ENCODE measurements at places on chromosomes 1 and 21.

- DNase-seq = no peak
Observed at GRCh38 chr1:25430967-25431881, 527 bp downstream of the MACO1 start.

DNA sequence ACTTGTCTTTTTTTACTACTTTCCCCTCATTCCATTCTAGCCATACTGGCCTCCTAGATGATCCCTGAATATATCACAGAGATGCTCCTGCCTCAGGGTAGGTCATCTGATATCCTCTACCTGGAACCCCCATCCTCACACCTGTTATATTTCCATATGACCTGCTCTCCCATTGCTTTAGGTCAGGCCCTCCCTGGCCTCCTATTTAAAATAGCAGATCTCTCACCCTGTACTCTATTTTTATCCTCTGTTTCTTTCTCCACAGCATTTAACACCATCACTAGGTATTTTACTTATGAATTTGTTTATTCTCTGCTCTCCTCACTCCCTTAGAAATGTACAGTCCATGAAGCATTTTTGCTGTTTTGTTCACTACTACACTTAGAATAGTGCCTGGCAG lies 13.6 kb downstream of the PIK3R3 start:
- no peak for DNase-seq

DNA sequence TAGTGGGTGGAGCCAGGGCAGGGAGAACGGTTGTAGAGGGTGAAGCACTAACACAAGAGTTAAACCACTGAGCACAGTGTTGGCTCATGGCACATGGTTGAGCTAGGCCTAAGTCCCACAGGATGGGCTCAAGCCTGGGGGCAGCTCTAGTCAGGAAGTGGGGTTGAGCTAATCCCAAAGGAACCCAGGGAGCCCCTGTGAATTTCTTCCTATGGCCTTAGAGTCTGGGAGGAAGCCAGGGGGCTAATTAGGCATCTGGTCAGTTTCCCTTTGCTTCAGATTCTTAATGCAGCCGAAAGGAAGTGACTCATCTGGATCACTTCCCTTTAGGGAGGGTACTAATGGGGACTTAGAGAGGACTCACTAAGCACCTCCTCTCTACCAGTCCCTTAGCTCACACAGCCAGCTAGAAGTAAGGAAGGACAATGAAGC lies 10.1 kb downstream of the CFAP45 start:
- peak; percentile 77 for DNase-seq

DNA sequence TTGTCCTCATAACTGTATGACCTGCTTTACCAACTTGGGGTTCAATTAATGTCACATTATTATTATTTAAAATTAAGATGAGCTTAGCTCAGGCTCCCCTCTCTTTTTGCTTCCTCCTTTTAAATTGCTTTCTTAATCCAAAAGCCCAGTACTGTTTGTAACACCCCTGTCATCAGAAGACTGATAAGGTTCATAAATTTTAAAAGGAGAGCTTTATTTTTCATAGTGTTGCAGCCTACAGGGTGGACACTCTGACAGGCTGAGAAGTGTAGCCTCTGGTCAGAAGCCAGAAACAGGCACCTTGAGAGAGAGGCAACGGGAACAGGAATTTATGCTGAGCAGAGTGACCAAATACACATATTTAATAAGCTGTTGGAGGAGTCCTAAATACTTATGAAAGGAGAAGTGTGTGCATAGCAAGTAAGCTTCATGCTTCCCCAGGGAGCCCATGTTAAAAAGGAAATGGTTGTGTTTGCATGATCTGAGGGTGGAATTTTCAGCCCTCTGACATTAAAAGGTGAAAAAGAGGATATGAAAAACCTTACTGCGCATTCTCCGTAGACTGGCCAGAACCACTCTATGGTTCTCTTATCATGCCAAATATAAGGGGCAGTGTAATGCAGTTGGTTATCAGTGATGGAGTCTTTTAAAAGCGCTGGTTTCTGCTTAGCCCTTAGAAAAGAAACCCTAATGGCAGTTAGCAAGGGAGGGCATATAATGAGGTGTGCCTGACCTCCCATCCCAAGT lies 30.5 kb upstream of the FGGY start:
- DNase-seq = no peak

Data from bone marrow (tissue), 2 donors.